ENCODE measurements at places on chromosomes 4 and X.

GRCh38 chrX:130997314-130997713, 60.8 kb upstream of the ARHGAP36 start:
- no peak for DNase-seq

- DNase-seq = no peak
Measured at GRCh38 chr4:160217352-160217751, 1114.5 kb downstream of the RAPGEF2 start.

DNA sequence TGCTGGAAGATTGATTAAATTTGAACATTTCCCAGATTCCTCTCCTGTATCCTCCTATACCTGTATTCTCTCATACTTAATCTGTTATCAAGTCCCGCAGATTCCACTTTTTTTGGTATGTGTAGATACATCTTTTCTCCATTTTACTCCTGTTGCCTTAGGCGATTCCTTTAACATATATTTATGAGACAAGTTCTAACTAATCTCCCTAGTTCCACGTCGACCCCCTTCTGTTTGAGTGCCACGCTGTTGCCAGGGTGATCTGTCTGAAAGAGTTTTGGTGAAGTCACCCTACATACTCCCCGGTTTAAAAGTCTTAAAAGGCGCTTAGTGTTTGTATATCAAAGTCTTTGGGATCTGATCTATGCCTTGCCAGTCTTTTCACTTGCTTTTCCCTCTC, 2.4 kb downstream of the HNRNPH2 start:
- DNase-seq = no peak

- DNase-seq = no peak
Measured at GRCh38 chr4:186586205-186586604, 30.8 kb upstream of the MTNR1A start.

GRCh38 chr4:10584042-10584441, 100.5 kb downstream of the CLNK start:
- DNase-seq = no peak

DNA sequence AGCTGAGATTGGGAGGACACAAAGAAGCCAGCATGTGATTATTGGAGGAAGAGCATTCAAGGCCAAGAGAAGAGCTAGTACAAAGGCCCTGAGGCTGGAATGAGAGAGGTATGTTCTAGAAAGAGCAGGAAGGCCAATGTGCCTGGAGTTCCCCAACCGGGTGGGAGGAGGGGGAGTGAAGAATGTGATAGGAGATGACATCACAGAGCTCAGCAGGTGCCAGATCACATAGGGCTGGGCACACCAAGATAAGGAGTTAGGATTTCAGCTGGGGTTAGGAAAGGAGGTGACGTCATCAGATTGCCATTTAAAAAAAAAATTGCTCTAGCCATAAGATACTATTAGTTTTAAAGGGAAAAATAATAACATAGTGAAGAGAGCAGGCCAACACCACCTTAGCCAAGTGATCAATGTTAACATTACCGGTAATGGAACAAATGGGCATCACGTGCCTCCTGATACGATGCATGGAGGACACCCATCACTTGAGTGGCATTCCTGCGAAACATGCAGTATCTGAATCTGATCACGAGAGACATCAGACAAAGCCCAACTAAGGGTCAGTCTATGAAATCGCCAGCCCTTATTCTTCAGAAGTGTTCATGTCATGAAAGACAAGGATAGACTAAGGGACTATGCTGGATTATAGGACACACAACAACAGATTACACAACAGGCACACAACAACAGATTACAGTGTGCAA, 344.3 kb downstream of the BCOR start:
- DNase-seq = no peak

DNA sequence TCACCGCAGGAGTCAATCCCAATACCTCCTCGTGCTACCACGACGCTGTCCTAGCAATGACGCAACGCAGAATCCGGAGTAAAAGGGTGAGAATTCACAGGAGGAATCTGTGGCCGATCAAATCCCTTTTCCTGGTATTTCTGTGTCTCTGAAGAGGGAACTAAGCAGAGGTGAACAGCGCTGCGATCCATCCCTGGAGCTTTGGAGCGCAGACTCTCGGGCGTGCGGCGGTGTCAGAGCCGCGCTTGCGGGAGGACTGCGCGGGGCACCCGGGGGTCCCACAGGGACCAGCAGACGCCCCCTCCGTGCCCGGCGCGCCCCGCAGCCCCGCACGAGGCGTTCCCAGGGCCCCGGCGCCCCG, 17.2 kb upstream of the ZNF718 start:
- no peak for DNase-seq
